ENCODE measurements at places on chromosomes 16 and 17.

DNA sequence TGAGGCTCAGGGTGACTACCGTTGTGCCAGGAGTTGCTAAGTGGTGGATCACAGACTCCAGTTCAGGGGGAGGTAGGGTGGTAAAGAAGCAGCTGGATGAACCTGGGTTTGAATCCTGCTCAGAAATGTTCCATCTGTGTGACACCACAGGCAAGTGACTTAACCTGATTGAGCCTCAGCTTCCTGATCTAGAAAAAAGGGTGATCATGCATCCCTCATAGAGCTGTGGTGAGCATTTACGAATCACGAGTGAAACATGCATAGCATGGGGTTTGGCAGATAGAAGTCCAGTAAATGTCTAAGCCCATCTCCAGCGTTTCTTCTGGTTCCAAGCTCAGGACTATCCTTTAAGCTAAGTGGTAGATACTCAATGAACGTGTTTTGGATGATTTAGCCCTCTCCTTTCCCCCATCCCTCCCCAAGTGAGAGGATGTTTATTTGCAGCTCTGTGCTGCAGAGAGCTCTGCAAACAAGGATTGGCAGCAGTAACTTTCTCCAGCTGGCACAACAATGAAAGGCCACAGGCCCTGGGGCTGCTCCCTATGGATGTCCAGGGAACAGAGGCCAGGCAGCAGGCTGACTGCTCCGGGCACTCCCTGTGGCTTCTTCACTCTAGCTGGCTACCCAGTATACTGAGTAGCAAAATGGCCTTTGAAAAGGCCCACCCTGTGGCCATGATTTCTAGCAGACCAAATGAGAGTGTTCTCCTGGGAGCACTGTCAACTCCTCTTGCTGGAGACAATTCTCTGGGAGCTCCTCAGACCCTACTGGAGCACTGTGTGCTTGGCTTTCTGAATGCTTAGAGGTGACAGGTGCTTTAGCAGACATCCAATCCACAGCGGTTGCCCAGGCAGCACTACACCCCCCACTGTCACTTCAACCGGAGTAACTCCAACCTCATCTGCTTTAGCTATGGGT lies 21.3 kb downstream of the CA4 start:
- DNase-seq = no peak

- DNase-seq = no peak
These were observed 1286.8 kb upstream of the CDH8 start for GRCh38 chr16:63323055-63323454.

- no peak for DNase-seq
These were observed 38.9 kb downstream of the MRPS23 start for GRCh38 chr17:57810721-57811637.

- DNase-seq = no peak
These were observed 62.4 kb upstream of the MARCHF10 start for GRCh38 chr17:62870552-62870971.

GRCh38 chr17:66807182-66807581 lies 27.7 kb upstream of the CACNG5 start:
- DNase-seq = no peak

- DNase-seq = no peak
These were observed 5.0 kb upstream of the SLC38A8 start for GRCh38 chr16:84047626-84048025.

DNA sequence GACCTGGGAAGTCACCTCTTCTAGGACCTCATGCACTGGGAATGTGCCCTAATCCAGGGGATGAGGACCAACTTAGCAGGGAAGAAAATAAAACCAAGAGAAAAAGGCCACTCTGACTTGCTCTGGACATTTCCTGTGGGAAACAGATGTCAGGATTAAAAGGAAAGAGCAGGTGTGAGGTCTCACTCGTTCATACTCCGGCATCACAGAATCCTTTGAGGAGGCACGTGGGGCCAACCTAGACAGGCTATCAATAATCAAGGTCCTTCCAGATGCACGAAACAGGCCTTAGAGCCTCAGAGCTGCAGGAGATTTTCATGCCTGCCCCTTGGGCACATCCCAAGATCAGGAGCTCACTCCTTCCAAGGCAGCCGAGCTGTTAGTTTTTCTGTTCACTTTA lies 321.5 kb upstream of the CCL2 start:
- DNase-seq = no peak

DNA sequence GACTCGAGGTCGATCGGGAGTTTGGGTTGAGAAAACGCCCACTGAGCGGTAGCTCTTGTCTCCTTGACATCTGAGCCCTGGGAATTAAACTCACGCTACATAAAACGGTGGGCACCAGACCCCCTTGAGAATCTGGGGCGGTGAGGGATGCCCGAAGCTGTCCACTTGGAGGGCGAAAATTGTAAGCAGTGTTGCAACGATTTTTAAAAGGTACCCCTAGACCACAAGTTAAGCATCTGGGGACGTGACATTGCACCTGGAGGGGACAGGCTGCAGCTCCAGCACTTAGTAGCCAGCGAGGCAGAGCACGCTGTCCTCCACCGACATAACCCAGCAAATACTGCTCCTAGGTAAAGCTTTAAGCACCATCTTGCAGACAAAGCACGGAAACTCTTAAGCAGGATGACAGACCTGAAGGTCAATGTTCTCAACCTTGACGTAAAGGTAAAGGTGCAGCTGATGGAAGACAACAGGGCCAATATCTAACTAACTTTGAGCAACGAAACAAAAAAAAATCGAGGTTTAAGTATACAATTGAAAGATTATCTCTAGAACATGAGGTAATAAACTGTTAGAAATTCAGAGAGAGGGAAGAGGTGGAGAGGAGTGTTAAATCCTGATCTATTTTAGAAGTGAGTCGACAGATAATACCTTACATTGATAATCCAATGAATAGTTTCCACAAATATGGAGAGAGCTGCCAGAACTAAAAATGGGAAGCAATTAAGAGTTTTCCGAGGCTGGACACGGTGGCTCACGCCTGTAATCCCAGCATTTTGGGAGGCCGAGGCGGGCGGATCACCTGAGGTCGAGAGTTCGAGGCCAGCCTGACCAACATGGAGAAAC lies 921 bp upstream of the CDR2 start:
- no peak for DNase-seq

- DNase-seq = no peak
These were observed 1.0 kb downstream of the RSPRY1 start for GRCh38 chr16:57186872-57187854.

DNA sequence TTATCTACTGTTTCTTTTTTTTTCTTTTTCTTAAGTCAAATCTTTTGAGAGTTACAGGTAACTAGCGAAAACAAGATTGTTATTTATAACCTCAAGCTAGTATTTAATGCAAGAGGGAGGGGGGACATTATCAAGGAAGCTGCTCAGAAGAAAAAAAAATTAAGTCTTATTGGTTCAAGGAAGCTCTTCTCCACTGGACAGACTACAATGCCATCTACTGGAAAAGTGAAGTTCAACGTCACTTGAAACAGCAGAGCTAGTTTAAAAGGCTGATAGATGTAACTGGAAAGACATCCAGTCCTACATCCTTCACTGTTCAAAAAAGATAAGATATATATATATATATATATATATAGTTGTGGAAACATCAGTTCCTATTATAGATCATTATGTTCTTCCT lies 418.0 kb upstream of the PSMD7 start:
- DNase-seq = no peak

GRCh38 chr17:49183801-49184200 lies 26.6 kb downstream of the GNGT2 start:
- DNase-seq = no peak

DNA sequence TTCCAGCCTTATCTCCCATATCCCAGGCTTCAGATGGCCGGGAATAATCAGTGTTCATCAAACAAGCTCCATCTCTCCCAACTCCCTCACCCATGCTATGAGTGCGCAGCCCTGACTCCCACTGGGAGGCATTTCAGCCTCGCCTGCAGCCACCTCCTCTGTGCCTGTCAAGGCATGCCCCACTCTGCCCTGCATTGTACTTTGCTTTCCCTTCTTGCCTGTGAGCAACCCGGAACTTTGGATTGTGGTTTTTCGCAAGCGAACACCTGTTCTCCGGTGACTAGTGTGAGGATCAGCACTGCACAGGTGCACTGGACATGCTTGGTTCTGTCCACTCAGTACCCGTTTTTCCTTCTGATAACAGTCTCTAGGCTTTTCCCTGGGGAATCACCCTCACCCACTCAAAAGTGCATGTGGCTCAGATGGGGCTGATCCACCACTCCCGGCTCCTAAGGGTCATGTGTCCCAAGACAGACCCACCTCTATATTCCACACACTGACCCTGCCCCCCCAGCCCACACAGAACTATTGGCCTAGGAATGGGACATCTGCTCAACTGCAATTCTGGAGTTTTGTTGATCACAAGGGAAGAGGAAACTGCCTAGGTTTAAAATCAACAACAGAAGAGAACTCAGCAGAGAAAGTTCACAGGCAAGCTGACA lies 9.1 kb downstream of the CHST6 start:
- no peak for DNase-seq

GRCh38 chr16:64138006-64138405 lies 983.9 kb downstream of the CDH11 start:
- DNase-seq = no peak

- no peak for DNase-seq
These were observed 19.2 kb downstream of the RNF213 start for GRCh38 chr17:80279895-80280294.

GRCh38 chr17:68439656-68440290 lies 17.5 kb downstream of the WIPI1 start:
- DNase-seq = no peak

DNA sequence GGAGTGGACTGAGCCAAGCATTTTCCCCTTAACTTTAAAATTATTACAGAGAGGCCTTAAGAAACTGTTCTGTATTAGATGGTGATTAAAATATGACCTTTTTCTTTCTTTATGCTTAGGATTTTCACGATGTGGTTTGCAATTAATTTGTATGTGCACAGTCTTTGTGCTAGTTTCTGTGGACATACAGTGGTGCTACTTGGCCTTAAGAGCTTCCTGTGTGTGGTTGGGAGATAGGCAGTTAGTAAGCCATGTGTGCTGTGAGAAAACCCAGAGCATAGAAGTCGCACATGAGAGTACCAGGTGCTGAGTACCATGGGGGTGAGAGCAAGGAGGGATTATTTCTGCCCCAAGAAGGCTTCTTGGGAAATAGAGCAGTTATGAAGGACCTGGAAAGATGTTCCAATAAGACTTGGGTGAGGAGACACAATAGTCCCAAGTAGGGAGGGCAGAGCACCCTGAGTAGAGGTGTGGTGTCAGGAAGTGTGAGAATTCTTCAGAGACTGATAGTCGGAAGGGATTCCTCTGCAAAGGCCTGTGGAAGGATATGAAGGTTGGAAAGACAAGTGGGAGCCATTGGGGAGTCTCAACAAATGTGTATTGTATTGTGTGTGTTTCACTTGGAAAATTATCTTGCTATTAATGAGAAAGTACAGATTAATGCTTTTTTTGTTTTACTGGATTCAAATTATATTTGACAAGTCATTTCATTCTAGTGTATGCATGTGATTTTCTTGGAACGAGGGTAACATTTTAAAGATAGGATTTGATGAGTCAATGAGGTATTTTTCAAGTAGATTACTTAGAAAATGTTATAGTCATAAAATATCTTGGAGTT lies 239.9 kb downstream of the PRKCA start:
- DNase-seq = no peak

DNA sequence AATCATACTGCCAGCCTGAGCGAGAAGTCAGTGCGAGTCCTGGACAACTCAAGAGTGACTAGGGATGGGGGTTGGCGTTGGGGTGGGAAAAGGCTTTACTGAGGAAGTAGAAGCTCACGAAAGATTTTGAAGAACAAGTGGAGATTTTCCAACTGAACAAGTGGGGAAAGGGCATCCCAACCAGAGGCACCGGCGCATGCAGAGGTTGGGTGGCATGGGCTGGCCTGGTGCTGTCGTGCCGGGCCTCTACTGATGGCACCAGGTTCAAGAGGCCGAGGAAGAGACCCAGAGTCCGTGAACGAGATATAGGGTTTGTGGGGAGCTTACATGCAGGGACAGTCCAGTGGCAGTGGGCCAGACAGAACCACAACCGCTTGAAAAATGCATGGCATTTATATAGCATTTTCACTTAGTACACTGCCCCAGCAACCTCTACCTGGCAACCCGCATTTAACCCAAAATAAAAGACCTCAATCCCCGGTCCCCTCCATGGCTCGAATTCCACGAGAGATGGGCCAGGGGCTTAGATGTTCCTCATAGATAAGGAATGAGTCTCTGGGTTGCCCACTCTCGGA lies 7.7 kb upstream of the ITGA3 start:
- no peak for DNase-seq

DNA sequence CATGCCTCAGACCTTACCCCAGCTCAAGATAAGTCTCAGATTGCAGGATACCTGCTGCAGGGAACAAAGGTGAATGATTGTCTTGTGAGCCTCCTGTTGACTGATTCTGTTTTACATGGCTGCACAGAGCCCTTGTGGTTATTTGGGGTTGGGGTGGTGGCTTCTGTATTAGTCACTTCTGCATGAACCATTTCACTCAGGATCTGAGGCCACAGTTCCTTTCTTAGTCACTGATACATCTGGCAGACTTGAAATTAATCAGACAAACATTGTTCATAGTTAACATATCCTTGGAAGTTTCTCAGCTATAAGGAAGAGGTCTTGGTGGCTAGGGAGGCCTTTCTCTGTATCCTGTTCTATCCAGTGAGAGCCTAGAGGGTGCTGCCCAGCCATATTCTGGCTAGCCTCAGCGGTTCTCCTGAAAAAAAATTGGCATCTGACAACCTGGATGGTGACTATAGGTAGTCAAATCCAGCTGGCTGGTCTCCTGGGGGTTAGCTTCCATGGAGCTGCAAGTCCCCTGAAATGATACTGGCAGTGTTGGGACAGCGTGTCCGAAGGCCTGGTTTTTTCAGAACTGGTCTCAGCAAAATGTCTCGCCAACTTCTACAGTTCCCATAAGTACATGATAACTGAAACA lies 8.4 kb upstream of the PLK1 start:
- DNase-seq = no peak

GRCh38 chr17:31509095-31509804 lies 117.8 kb downstream of the RAB11FIP4 start:
- DNase-seq = no peak

DNA sequence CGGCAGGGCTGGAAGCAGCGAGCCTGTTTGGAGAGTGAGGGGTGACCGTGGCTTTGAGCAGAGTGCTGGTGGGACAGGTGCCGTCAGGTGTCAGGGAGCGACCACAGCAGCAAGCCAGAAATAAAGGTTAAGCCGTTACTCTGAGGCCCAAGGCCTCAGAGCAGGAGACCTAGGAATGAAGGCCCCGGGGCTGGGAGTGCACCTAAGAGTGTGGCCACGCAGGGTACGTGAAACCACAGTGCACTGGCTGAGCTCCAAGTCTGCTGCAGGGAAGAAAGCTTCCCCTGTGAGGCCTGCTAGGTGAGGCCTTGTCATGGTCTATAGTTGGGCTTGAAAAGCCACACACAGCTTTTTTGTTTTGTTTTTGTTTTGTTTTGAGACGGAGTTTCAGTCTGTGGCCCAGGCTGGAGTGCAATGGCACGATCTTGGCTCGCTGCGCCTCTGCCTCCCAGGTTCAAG lies 8.7 kb downstream of the CLUAP1 start:
- peak; percentile 68 for DNase-seq

GRCh38 chr16:10078541-10078949 lies 103.7 kb downstream of the GRIN2A start:
- no peak for DNase-seq

DNA sequence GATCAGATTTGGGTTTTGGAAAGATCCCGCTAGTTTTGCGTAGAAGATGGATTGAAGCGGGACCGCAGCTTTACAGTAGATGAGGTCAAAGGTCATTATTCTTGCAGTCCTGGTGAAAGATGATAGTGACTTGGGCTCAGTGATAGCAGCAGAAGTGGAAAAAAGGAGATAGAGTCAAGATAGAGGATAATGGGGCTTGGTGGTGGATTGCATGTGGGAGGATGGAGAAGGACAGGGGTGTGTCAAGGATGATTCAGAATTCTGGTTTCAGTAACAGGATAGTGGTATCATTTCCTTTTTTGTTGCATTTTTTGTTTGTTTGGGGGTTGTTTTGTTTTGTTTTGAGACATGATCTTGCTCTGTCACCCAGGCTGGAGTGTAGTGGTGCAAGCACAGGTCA lies 28.7 kb downstream of the CHD9NB start:
- DNase-seq = no peak
